Vagina (tissue), 2 donors: ENCODE measurements at places on chromosomes 7 and 10. TPM values are rescaled to one million over a fixed set of nuclear protein-coding genes. Genes with fewer than 3 reads are reported as not detected.
A peak's percentile ranks its signal among the peaks of the same experiment; 100 is the strongest.

GRCh38 chr10:109978481-109978880, 29.3 kb upstream of the ADD3 start:
- H3K4me3 ChIP-seq, result no peak overlapping the region
- no peak for DNase-seq
- peaks cover 5% of the 10 kb centered on the region for H3K4me1 ChIP-seq
- no peaks in the 10 kb centered on the region for H3K36me3 ChIP-seq
- H3K27me3 ChIP-seq, result no peaks in the 10 kb centered on the region

- H3K27ac ChIP-seq, result peak overlapping the region; percentile 66
- H3K4me1 ChIP-seq, result peaks cover 60% of the 10 kb centered on the region
- peaks cover 9% of the 10 kb centered on the region for H3K36me3 ChIP-seq
Measured at GRCh38 chr7:17315974-17316373, 17.5 kb downstream of the AHR start.

CTBP2 gene
- total RNA-seq, result 74.4 TPM

TET1 gene
- 3.2 TPM for total RNA-seq

SFTPA1 gene
- 2.9 TPM for total RNA-seq
